Activated CD4-positive, alpha-beta T cell treated with anti-CD3 and anti-CD28 coated beads, Interleukin-2, amount 50 U/mL, for 4 hours (primary cell): ENCODE measurements at places on chromosomes 12 and 14.
A peak's percentile ranks its signal among the peaks of the same experiment; 100 is the strongest.

DNA sequence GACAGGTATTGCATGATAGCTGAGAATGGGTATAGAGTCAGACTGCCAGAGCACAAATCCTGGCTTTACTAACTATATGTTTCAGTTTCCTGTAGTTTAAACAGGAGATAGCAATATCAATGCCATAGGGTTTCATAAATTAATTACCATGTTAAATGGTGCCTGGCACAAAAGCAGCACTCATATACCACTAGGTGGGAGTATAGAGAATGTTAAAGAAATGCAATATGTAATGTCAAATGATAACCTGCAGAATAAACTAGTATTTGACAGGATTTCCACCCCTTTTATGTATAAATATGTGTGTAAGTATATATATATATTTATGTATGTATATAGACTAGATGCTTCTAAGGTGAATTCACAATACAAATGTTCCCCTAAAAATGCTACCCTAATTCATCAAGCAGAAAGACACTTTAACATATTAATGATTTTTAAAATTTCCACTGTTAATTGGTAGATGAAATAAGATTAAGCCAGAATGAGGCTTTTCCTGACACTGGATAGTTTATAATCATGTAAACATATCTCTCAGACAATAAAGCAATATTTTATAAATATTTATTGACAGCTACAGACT is 8.6 kb downstream of the WDR89 start:
- no peak for DNase-seq

GRCh38 chr14:101109981-101110728 is 206.6 kb upstream of the RTL1 start:
- DNase-seq: no peak

DNA sequence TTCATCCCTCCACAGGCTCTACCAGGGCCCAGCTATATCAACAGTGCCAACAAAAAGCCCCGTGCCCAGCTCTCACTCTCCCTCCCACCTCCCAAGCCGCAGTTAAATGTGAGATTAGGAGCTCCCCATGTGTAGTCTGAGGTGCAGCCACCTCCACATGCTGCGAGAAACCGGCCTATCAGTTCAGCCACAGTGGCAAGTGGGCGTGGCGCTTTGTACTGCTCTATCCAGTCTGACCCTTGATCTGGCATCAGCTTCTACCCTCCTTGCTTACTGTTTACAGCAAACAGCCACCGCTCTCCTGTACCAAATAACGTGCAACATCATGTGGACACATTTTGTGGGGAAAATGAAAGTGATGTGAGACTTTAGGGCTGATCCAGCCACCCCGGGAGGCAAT is 1.7 kb downstream of the PLEK2 start:
- no peak for DNase-seq

DNA sequence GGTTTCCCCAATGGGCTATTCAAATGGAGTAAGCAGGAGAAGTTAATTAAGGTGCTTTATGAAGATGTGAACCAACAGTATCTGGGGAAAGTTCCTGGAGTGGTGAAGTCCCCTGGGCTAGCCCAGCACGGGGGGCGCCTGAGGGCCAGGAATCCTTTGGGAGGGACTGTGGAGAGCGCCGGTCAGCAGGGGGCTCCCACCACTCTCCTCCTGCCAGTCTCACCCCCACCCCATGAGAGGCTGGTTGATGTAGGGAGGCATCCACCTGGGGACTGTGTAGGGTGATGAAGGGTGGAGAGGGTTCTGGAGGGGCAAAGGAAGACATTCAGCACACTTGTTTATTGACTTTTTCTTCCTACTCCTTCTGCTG is 4.4 kb downstream of the CEBPE start:
- DNase-seq: no peak

DNA sequence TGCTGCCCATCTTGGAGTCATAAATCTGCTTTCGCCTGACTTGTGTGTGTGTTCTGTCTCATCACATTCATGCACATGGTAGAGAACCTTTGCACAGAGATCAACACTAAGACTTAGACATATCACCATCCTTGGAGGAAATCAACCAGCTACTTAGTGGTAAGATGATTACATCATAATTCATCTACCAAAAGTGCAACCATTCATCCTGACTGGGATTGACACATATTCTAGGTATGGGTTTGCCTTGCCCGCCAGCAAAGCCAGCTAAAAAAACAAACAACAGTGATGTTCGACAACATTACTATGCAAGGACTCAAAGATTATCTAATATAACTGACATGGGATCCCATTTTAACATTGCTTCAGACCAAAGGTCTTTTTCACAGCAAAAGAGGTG is 228.7 kb downstream of the NUAK1 start:
- DNase-seq: no peak

DNA sequence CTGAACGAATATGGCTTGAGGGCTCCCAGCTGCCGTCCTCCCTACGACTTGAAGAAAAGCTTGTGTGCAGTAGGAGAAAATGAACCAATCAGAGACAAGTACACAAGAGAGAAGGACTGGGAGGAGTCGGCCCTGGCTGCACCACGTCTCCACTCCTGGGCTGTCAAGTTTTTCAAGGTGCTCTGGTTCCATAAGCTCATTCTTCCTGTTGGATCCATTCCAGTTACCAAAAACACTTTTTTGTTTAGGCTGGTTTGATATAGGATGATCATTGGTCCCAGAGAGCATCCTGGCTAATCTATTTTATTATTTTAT is 2.8 kb upstream of the A2ML1 start:
- no peak for DNase-seq

GRCh38 chr12:38547586-38547985 is 231.0 kb downstream of the ALG10B start:
- no peak for DNase-seq

DNA sequence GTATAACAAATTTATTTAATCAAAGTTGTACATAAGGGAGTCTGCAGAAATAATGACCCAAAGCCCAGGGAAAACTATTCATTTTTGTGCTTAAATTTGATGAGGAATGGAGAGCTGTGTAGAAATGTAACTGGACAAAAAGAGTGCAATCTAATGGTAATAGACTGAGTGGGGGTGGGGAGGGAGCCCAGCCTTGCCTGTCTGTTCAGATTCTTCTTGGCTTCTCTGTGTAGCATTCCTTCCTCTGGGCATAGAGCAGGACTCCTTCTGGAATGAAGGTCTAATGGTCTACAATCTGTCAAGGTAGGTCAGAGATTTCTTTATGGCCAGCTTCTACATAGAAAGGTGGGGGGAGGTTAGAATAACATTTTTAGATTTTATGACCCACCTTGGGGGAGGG is 126.1 kb downstream of the SYT10 start:
- no peak for DNase-seq

DNA sequence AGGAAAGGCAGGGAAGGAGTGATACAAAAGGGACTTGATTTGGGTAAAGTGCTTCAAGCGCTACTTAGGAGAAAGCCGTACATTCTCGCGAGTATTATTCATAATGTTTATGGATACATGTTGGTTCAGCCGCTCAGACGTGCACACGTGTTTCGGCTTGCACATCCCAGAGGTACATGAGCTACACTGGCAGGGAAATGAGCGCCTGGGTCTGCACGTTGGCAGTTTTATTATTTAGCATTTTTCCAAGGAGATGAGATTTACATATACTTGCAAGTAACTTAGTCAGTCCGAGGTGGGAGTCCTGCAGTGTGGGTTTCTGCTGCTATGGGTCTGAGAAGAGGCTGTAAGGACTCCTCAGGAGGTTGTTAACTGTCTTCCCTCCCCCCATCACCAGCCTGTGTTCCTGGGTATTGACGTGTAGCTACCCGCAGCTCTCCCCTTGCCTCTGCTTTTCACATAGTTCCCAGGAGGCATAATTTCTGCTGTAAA is 1.5 kb downstream of the PRKCH start:
- DNase-seq: peak; percentile 59

GRCh38 chr14:26577711-26578110 is 20.1 kb downstream of the NOVA1 start:
- DNase-seq: no peak

DNA sequence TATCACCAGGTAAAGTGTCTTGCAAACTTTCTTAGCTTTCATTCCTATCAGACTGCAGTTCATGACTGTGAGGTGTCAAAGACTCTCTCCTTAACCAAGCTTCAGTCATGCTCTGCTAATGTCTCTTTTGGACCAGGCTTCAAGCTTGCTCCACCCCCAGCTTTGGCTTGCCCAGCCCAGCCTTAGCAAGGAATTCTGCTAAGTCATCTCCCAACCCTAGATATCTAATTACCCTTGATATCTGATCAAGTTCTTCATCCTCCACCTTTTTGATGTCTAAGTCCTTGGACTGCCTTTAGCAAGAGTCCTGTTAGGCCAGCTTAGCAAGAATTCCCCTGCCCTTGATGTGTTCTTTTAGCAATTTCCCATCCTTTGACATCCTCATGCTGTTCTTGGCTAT is 108.9 kb upstream of the FGD4 start:
- DNase-seq: no peak

GRCh38 chr12:6604259-6605029 is 2.7 kb downstream of the CHD4 start:
- DNase-seq: no peak

- no peak for DNase-seq
Measured at GRCh38 chr14:75960231-75960630, 21.6 kb downstream of the TGFB3 start.

- no peak for DNase-seq
Measured at GRCh38 chr14:31843361-31844091, 233.6 kb upstream of the ARHGAP5 start.

GRCh38 chr12:47065546-47065945 is 13.9 kb upstream of the PCED1B start:
- DNase-seq: no peak

- DNase-seq: no peak
Measured at GRCh38 chr12:43241986-43242385, 310.0 kb downstream of the ADAMTS20 start.

GRCh38 chr14:48586099-48586498 is 910.7 kb upstream of the MDGA2 start:
- DNase-seq: no peak

DNA sequence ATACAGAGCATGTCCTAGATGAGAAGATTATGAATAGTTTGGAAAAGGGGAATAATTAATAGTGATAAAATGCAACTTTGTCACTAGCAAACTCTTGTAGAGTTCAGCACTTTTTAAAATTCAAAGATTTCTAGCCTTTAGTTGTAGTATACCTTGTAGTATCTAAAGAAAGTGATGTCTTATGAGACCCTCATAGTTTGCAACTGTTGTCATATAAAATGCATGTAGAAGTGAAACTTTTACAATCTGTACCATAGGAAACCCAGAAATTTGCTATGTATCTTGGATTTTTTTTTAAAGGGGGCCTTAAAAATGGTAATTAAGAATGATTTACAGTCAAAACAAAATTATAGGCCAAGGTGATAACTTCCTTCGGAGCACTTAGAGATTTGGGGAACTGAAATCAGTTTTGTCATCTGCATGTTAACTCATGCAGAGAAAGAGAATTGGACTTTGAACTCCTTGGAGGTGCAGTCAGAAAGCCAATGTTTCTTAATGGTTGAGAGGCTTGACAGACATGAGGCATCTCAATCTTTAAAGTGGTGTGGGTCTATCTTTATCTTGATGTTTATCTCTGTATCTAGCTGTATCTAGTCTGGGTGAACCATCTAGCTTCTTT is 1.3 kb downstream of the LRRK2 start:
- no peak for DNase-seq

DNA sequence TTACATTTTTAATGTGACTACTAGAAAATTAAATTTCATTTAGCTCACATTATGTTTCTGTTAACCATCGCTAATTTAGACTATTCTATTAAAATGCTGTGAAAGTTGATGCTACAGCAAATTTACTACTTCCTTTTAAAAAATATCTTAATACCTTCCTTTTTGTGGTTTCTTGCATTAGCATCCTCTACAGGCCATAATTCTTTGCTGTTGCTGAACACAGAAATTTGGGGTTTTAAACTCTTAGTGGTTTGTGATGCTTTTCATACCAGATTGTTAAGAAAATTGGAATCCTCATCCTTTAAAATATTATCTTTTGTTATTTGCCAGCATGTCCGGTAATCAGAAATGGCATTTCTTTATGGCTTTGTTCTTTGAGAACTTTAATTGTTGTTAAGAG is 18.1 kb downstream of the WNK1 start:
- DNase-seq: no peak

DNA sequence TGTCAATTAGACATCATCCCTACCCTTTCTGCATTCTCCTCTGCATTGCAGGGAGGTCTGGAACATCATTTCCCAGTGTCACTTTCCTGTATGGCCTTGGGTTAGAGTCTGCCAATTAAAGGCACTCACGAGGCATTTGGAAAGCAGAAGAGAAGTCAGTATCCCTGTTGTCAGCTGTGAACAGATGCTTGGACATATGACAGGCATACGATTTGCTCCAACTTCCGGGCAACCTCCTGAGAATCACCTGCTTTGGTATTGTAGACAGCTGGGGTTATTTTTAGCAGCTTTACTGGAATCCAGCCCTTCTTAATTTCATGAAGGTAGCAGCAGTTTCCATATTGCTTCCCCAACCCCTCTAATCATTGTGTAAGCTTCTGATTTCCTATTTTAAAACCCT is 88.7 kb upstream of the DHRS4 start:
- DNase-seq: no peak

DNA sequence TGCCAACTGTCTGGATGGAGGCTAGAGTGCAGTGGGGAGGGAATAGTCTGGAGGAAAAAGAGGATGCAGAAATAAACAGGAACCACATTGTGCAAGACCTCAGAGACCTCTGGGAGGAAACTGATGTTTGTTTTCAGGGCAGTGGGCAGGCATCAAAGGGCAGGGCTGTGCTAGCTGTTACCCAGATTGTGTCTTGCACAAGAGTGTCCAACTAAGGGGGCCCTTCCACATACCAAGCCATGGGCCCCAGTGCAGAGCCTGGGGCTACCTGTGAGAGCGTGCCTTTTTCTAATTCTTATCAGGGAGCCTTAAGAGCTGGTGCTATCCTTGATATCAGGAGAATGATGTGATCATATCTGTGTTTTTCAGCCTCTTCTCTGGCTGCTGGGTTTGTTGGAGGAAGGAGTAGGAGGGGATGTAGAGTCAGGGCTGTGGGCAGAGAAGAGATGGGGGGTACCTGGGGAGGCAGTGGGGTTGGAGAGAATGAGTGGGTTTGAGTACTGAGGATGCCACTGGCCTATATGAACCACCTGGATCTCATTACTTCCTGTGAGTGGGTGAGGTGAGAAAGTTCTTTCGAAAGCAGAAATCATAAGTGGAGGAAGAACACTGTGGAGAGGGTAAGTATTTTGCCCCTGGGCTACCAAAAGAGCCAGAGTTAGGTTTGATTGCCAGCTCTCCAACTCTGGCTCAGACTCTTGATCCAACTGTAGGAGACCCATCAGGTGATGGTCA is 259.2 kb upstream of the CRY1 start:
- DNase-seq: no peak

GRCh38 chr14:78611796-78612571 is 441.8 kb downstream of the NRXN3 start:
- DNase-seq: no peak

GRCh38 chr14:94945615-94946014 is 175.7 kb upstream of the GSC start:
- DNase-seq: no peak

- no peak for DNase-seq
Measured at GRCh38 chr12:57191410-57191809, 25.2 kb upstream of the NXPH4 start.
